ENCODE measurements at places on chromosomes 12 and 14. TPM values are rescaled to one million over a fixed set of nuclear protein-coding genes. Genes with fewer than 3 reads are reported as not detected.

Gene KRT77
- total RNA-seq, result not detected

Gene CFAP54
- total RNA-seq, result 68.3 TPM

Gene CSRP2
- total RNA-seq, result 3.1 TPM

Gene GLT8D2
- total RNA-seq, result 2.2 TPM

Gene ATL1
- total RNA-seq, result 1.2 TPM

Gene TAS2R13
- total RNA-seq, result 5.2 TPM

Gene ABCC9
- 0.07 TPM for total RNA-seq

Gene RDH5
- total RNA-seq, result 1.3 TPM

Gene TMEM117
- total RNA-seq, result 3.7 TPM

Gene GUCY2C
- not detected for total RNA-seq

Gene HOXC12
- total RNA-seq, result not detected

Gene KCNH5
- total RNA-seq, result not detected

Gene ANO2
- total RNA-seq, result 12.6 TPM

Gene ATF1
- total RNA-seq, result 22.5 TPM

Gene OR4K1
- total RNA-seq, result not detected

Gene EIF2S3B
- total RNA-seq, result 1.5 TPM

Gene MSRB3
- total RNA-seq, result 58.2 TPM

Gene TAS2R9
- total RNA-seq, result 0.13 TPM

Gene SINHCAF
- 122 TPM for total RNA-seq

Gene KMT2D
- 79.6 TPM for total RNA-seq

Gene PPP1R1A
- total RNA-seq, result not detected

Gene PRB2
- not detected for total RNA-seq

Gene NPFF
- total RNA-seq, result not detected

Gene SIX1
- 1.2 TPM for total RNA-seq

Gene RNASE1
- 105 TPM for total RNA-seq

Gene RNF212B
- not detected for total RNA-seq

Gene RPS6KL1
- 12.5 TPM for total RNA-seq

Gene ST8SIA1
- not detected for total RNA-seq

Gene RITA1
- total RNA-seq, result 26.3 TPM

Gene ADAM20
- 1.2 TPM for total RNA-seq

Gene RNASE7
- not detected for total RNA-seq

Gene PTPN6
- not detected for total RNA-seq

Gene OR6J1
- not detected for total RNA-seq

Gene MAP4K5
- total RNA-seq, result 108 TPM

Gene HHIPL1
- 0.80 TPM for total RNA-seq

Gene SLC10A1
- not detected for total RNA-seq

Gene ZNF605
- 13.4 TPM for total RNA-seq

Gene AQP2
- not detected for total RNA-seq

Gene COL2A1
- total RNA-seq, result not detected

Gene NCAPD2
- total RNA-seq, result 82.7 TPM

Gene TAS2R8
- total RNA-seq, result not detected

Gene FOXN4
- total RNA-seq, result not detected

Gene VDR
- total RNA-seq, result 1.1 TPM

Gene ARHGEF25
- total RNA-seq, result 2.2 TPM

Gene KLHDC1
- total RNA-seq, result 2.0 TPM

Gene CACNB3
- total RNA-seq, result 26.6 TPM

Gene TPPP2
- not detected for total RNA-seq

Gene ENTPD5
- total RNA-seq, result 15.4 TPM

Gene FNTB
- 15.4 TPM for total RNA-seq

Data from thoracic aorta endothelial cell (primary cell).